ENCODE measurements at places on chromosomes 2 and 18.

DNA sequence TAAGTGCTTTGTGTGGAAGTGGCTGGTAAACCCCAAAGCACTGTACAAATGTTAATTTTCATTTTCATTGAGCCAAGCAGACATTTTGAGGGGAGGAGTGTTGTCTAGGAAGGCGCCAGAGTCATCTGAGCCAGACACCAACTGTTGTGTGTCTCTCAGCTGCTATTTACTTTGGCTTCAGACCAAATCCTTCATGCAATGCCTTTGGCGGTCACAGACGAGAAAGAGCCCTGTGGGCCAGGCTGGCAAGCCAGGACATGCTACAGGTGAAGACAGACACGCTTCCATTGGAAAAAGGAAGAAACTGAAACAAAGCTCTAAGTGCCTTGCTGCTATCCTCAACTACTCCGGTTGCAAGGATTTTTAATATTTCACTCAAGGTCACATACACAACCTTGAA is 115.4 kb upstream of the CDC42EP3 start:
- DNase-seq = no peak

- no peak for DNase-seq
Observed at GRCh38 chr18:36693931-36694620, 134.7 kb downstream of the TPGS2 start.

DNA sequence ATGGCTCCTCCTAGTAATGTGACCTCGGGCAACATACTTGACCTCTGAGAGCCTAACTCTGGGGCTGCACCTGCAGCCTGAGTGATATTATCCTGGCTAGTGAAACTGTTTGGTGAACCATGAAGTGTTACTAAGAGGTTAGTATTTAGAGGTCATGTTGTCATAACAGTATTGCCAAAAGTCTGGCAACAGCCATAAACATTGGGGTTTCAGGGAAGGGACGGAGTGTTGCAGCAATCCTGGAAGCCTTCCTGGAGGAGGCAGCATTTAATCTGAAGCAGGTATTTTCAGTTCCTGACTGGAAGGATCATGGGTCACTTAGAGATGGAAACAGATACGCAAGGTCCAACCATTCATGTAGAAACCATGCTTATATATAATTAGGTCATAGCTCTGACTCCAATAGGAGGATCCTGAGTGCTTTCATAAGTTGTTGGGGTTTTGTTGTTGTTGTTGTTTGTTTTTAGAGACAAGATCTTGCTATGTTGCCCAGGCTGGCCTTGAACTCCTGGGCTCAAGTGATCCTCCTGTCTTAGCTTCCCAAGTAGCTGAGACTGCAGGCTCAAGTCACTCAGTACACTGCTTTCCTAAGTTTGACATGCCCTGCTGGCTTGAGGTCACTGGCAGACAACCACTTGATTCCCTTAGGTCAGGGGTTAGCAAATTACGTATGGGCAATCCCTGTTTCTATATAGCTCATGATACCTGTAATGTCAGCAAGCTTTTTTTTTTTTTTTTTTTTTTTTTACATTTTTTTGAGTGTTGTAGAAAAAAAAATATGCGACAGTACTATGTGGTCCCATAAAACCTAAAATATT is 21.5 kb downstream of the GPR39 start:
- no peak for DNase-seq

DNA sequence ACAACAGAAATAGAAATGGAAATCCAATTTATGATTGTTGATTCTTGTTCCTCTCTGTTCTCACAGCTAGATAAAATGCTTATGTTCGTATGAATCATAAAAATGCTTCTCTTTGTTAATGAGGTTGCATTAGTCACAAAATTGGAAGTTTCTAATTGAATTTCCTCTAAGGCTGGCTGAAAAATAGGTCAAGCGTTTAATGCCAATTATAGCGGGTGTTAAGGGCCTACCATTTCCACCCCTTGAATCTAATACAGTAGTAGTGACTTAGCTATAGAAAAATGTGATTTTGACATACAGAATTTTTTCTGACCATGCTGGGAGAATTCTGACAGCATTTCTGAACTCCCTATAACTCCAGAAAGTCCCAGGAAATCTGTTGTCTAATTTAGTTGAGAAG is 107.1 kb downstream of the TTN start:
- no peak for DNase-seq

GRCh38 chr2:233977296-233977837 is 60.2 kb downstream of the TRPM8 start:
- no peak for DNase-seq

DNA sequence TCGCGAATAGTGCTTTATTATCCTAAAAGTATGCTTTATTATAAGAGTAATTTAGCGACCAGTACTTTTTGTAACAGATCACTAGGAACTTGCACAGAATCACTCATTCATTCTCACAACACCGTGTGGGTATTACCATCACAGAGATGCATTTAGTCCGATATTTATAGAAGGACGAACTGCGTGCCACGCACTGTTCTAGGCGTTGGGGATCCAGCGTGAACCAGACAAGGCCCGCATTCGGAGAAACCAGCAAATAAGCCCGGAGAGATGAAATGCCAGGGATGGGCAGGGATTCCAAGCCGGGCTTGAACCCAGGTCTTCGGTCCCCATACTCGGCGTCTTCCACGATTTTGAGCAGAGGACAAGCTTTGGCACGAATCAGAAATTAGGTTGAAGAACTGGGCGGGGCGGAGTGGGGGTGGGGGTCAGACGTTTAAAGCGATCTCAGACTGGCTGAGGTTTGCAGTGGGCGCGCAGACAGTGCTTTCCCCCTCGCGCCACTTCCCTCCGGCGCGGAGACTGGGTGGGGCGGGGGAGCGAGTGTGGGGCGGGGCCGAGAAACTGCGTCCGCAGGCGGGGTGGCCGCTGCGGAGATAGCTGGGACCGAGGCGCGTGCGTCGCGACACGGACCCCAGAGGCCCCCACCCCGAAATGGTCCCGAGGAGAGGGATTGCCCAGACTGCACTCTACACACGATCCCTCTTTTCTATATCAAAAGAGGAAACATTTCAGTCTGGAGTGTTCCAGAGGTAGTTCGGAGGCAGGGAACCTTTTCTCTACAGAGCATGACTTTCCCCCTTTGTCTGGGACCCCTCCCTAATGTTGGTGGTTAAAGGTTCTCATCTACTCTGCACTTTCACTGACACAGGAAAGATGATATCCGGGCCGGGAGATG is 1.1 kb upstream of the CXCR4 start:
- peak; percentile 89 for DNase-seq

DNA sequence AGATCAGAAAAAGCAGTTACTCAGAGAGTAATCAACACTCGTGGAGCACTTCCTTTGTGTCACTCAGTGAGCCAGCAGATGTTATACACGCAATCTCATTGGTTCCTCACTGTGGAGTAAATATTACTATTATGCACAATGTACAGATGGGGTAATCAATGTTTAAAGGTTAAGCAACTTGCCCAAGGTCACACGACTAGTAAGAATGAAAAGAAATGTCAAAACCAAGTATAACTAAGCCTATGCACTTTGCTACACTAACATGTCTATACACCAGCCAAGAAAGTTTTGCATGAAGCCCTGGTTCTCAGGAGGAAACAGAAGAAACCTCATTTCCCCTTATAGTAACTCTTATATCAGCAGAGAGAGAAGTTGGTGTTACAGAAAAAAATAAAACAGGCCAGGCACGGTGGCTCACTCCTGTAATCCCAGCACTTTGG is 5.4 kb downstream of the METTL21A start:
- DNase-seq = no peak

DNA sequence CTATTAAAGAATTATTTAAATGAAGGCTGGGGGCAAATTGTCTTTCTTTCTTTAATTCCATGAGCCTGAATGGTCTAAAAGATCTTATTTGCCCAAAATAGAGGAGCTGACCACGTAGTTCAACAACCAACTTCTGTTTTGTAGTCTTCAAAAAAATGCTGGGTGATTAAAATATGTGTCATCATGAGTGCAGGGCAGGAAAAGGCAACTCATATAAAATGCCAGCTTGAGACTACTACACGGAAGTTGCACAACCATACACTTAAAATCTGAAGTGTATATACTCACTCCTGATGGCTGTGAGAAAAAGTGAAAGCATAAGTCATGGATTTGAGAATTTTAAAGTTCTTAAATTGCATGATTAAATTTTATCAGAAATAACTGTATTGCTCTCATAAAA is 210.9 kb downstream of the DYM start:
- no peak for DNase-seq

DNA sequence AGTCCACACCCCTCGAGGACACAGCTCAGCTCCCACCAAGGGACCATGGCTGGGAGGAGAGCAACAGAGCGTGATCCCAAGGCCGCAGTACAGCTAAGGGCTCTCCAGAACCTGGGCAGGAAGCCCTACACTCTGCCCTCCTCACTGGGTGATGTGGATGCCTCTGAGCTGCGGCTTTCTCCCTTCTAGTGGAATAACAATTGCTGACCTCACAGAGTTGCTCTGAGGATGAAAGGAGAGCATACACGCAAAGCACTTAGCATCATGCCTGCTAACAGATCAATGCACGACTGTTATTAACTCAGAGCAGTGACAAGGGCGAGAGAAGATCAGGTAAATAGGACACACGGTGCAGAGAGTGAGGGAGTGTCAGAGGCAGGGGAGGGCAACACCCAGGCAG is 74.2 kb downstream of the ZFP36L2 start:
- no peak for DNase-seq

- no peak for DNase-seq
Observed at GRCh38 chr2:84942964-84943421, 28.0 kb upstream of the KCMF1 start.

GRCh38 chr2:165277860-165278656 is 38.8 kb downstream of the SCN2A start:
- DNase-seq = no peak

GRCh38 chr18:58520969-58521368 is 107.9 kb downstream of the ALPK2 start:
- no peak for DNase-seq

DNA sequence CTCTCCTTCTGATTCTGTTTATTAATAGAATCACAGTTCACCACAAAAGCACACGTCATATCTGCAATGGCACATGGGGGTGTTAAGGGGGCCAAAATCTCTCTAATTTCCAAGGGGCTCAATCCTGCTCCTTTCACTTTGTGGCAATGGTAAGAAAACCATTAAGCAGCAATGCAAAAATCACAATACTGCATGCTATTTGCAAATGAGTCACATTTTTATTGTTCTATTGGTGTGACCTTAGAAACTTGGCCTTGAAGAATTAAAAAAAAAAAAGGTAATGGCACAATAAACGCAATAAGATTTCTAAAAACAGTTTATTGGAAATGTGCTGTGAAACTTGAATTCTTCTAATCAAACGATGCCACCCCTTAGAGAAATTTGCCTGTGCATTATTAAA is 251.5 kb downstream of the ZNF521 start:
- no peak for DNase-seq

- no peak for DNase-seq
Observed at GRCh38 chr2:12675801-12676200, 40.9 kb upstream of the TRIB2 start.

DNA sequence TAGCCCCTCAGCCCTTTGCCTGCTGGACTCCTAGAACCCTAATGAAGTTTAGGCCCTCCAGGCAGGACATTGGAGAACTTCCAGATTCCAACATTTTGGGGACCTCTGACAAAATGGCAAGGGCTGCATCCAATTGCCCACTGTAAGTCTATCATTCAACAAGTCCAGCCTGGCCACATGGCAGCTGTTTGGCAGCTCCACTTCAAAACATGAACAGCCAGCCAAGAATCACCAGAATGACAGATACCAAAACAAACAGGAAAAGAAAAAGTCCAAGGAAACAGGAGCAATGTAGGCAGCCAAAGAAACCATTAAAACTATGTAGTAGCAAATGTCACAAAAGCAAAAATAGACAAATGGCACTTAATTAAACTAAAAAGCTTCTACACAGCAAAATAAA is 25.5 kb downstream of the SLC4A5 start:
- no peak for DNase-seq

DNA sequence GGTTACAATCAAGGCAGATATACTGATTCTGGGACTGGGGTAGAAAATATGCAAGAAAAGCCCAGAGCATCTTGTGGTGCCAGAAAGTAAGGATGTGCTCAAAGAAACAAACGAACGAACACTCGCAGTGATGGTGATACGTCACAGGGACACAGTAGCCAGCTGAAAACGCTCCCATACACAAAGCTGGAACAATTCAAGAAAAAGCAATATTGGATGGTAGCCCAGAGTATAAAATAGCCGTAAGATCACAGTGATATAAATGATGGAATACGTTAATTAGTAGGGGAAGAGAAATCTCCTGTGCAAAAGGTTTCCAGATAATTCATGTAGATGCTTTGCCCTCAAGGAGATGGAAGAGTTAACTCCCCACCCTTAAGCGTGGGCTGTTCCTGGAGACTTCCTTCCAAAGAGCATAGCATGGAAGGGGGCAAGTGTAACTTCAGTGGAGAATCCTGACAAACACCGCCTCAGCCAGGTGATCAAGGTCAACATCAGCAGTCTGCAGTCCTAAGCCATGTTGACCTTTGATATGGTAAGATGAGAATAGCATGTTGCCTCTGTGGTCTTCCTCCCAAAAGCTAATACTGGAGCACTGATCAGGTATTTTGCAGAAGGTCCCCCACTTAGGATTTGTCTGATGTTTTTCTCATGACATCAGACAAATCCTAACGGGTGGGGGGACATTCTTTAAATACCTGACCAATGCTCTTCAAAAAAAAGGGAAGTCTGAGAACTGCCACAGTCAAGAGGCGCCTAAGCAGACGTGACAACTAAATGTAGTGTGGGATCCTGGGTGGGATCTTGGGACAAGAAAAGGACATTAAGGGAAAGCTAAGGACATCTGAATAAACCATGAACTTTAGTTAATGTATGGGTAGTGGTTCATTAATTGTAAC is 99.0 kb downstream of the NCK2 start:
- no peak for DNase-seq

GRCh38 chr2:189673661-189674373 is 653 bp upstream of the ANKAR start:
- DNase-seq = no peak

GRCh38 chr2:71216501-71216900 is 10.4 kb downstream of the PAIP2B start:
- no peak for DNase-seq

DNA sequence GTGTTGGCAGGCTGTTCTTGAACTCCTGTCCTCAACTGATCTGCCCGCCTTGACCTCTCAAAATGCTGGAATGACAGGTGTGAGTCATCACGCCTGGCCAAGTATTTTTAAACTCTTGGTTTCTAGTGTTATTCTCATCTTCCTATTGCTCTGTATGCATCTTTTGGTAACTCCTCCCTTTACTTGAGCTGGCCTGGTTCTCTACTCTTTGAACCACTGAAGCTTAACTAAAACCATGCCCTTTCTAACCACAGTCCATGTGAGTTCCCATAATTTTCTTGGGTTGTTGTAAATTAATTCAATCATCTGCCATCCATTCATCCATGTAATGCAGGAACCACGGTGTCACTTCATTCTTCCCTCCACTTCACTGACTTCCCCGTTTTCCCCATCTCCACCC is 1131.3 kb downstream of the DPP10 start:
- no peak for DNase-seq

DNA sequence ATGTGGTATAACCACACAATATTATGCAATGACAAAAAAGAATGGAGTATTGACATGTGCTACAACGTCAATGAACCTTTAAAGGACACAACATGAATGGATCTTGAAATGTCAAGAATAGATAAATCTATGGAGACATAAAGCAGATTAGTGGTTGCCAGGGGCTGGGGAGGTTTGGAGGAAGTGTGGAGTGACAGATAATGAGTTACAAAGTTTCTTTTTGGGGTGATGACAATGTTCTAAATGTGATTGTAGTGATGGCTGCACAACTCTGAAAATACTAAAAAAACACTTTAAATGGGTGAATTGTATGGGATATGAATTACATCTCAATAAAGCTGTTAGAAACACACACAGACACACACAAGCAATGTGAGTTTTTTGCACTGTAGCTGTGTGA is 37.4 kb upstream of the C1D start:
- DNase-seq = no peak

GRCh38 chr2:56077359-56077915 is 106.4 kb upstream of the CCDC85A start:
- no peak for DNase-seq
